Sigmoid colon (tissue), 7 donors: ENCODE measurements at places on chromosomes 1 and 21. TPM values are rescaled to one million over a fixed set of nuclear protein-coding genes. Genes with fewer than 3 reads are reported as not detected.

DNA sequence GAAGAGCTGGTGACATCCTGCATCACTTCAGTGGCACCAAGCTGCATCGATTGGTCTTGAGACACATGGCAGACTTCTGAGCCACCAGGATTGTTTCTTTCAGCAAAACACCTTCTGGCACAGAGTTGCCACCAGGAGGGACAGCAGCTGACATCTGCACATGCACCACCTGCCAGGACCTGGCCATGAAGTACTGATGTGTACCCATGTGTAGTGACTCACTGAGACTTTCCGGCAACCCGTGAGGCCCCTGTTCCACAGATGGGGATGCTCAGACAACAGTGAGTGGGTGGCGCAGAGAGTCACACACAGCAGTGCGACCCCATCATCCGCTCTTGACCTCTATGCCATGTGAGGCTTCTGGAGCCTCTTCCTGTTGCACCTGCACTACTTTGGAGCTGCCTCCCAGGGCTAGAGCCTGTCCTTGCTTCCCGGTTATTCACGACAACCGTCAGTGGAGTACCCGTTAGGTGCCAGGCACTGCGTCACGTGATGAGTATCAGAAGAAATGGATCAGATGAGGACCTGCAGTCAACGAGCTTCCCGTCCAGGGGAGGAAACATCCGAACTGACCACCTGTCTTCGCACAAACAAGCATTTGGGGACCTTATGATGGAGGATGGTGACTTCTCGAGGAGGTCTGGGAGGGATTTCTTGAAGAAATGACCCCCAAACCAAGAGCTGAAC, 80.5 kb upstream of the VAMP3 start:
- H3K36me3 ChIP-seq: no peaks in the 10 kb centered on the region
- H3K27ac ChIP-seq: no peak overlapping the region
- no peak for DNase-seq
- no peak overlapping the region for H3K4me3 ChIP-seq
- no peaks in the 10 kb centered on the region for H3K4me1 ChIP-seq
- H3K27me3 ChIP-seq: no peaks in the 10 kb centered on the region

- H3K4me1 ChIP-seq: peaks cover 36% of the 10 kb centered on the region
- H3K27ac ChIP-seq: no peak overlapping the region
- no peaks in the 10 kb centered on the region for H3K27me3 ChIP-seq
- no peak for DNase-seq
- H3K4me3 ChIP-seq: no peak overlapping the region
- no peaks in the 10 kb centered on the region for H3K36me3 ChIP-seq
These were observed 3.9 kb downstream of the BCAR3 start for GRCh38 chr1:93677729-93678128.

HOOK1 gene
- 13.5 TPM for polyA plus RNA-seq

ZNF683 gene
- polyA plus RNA-seq: not detected

- no peaks in the 10 kb centered on the region for H3K27me3 ChIP-seq
- no peaks in the 10 kb centered on the region for H3K36me3 ChIP-seq
- DNase-seq: no peak
- no peaks in the 10 kb centered on the region for H3K4me1 ChIP-seq
- no peak overlapping the region for H3K4me3 ChIP-seq
These were observed 20.0 kb upstream of the WARS2 start for GRCh38 chr1:119160409-119160808.

GRCh38 chr1:192973988-192974387, 85.2 kb downstream of the UCHL5 start:
- H3K36me3 ChIP-seq: no peaks in the 10 kb centered on the region
- peaks cover 19% of the 10 kb centered on the region for H3K4me1 ChIP-seq
- no peak overlapping the region for H3K4me3 ChIP-seq
- H3K27me3 ChIP-seq: no peaks in the 10 kb centered on the region
- DNase-seq: no peak
- peak overlapping the region; percentile 43 for H3K27ac ChIP-seq

GRCh38 chr1:230242326-230242725, 175.3 kb downstream of the GALNT2 start:
- no peak overlapping the region for H3K27ac ChIP-seq
- H3K4me1 ChIP-seq: no peaks in the 10 kb centered on the region
- no peak overlapping the region for H3K4me3 ChIP-seq
- peaks cover 15% of the 10 kb centered on the region for H3K36me3 ChIP-seq

DNA sequence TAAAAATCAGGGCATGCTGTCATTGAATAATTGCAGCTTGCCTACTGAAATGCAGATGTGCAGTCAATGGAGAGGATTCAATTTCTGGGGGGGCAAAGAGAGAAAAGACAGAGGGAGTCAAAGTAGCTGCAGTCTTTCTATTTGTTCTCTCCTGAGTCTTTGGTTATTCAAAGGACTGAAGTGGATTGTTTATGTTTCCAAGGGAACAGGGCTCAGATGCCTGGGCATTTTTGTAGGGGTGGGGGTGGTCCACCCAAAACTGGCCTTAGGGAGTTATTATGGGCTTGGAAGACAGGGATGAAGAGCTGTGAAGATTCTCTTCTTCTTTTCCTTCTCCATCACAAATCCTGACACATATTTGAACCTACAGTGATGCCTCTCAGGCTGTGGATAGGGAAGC, 408.8 kb upstream of the DAB1 start:
- H3K36me3 ChIP-seq: no peaks in the 10 kb centered on the region
- H3K4me3 ChIP-seq: no peak overlapping the region
- H3K4me1 ChIP-seq: no peaks in the 10 kb centered on the region
- H3K27me3 ChIP-seq: no peaks in the 10 kb centered on the region
- no peak for DNase-seq

DNA sequence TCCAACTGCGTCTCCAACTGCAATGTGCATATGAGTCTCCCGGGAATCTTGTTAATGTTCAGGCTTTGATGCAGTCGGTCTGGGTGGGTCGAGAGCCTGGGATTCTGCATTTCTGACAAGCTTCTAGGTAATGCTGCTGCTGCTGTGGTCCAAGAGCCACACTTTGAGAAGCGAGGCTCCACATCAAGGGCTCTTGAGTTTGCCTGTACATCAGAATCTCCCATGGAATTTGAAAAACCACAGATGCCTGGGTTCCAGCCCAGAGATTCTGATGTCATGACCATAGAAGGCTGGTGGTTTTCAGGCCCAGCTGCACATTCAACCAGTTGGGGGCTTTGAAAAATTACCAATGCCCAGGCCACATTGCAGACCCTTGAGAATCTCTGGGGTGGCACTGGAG, 93.9 kb upstream of the TARDBP start:
- H3K27me3 ChIP-seq: peaks cover 8% of the 10 kb centered on the region
- no peaks in the 10 kb centered on the region for H3K4me1 ChIP-seq
- H3K27ac ChIP-seq: no peak overlapping the region
- DNase-seq: no peak
- H3K4me3 ChIP-seq: no peak overlapping the region

- no peaks in the 10 kb centered on the region for H3K4me1 ChIP-seq
- no peak for DNase-seq
- no peak overlapping the region for H3K4me3 ChIP-seq
These were observed 61.6 kb downstream of the PTPRC start for GRCh38 chr1:198700396-198700795.

DNA sequence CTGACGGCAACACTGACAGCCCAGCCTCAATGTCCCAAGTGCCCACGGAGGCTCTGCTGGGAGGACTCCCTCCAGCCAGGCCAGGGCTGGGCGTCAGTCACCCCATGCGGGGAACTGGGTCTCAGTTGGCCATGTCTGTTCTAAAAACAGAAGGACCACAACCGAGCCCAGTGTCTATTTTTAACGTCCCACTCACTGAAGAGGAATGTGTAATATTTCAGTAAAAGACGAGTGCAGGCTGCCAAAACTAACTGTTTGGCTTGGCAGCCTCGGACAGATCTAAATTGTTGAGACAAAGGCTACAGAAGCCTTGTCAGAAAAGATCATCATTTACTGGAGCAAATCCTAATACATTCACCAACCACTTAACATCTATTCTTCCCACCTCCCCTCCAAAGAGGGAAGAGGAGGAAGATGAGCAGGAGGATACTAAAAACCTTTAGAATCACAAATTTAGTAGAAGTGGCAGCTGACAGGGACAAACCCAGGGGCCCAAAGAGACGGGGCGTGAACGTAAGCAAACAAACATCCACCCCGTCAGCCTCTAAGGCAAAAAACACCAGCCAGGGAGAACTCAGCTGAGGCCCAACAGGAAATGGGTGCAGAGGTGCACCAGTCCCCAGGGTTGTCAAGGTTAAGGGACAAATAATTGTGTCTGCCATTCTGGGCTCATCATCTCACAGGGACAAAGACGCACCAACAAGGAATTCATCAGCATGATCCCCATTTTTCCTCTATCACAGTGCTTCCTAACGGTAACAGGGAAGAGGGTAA, 18.7 kb downstream of the C1orf198 start:
- H3K27ac ChIP-seq: peak overlapping the region; percentile 77
- H3K27me3 ChIP-seq: no peaks in the 10 kb centered on the region
- H3K4me1 ChIP-seq: peaks cover 38% of the 10 kb centered on the region
- peak; percentile 84 for DNase-seq
- no peak overlapping the region for H3K4me3 ChIP-seq

DNA sequence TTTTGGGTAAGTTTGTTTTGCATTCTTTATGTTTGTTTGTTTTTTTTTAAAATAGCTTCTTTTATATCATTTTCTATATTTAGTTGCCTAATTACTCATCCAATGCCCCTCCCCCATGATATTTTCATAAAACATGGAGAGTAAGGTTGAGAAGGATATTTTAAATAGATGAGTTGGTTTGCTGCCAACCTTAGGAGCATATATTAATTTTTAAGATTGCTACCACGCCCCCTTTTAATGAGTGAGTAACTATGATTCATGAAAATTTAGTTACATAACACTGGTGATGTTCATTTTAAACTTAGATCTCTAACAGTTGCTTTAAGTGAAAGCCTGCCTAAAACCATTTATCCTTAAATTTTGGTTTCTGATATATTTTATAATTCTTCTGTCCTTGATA, 18.7 kb downstream of the TMEM50A start:
- no peak overlapping the region for H3K27ac ChIP-seq
- H3K27me3 ChIP-seq: no peaks in the 10 kb centered on the region
- no peak overlapping the region for H3K4me3 ChIP-seq
- H3K36me3 ChIP-seq: peaks cover 97% of the 10 kb centered on the region
- H3K4me1 ChIP-seq: no peaks in the 10 kb centered on the region

DNA sequence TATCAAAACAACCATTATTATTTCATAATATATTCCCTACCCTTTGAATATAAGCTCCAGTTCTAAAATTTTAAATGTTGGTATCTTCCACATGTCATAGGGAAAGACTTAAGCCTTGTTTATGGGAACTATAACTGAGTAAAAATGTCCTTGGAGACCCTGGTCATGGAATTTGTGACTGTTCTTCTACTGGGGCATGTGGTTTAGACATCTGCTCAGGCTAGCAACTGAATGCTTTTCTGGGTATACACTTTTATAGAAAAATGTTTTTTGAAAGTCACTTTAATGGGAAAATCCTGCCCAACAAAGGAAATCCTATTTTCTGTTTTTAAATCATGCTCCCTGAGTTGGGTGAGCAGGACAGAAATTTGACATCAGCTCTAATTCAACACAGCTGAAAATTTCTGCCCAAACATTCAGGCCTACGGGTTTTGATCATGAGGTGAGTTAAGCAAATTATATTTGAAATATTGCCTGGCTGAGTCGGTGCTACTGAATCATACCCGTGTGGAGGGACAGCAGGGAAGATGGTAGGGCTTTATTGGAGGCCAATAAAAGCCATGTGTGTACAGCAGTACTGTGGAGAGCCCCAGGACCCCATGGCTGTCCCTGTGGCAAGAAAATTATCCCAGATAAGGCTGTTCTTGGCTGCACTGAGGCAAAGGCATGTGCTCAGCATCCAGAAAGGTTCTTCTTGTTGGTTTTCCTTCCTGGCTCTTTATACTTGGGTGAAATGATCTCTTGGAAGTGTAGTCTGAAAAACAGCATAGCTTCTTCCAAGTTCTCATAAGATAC, 391.8 kb downstream of the DISC1 start:
- no peaks in the 10 kb centered on the region for H3K27me3 ChIP-seq
- no peak overlapping the region for H3K4me3 ChIP-seq
- no peak for DNase-seq
- H3K4me1 ChIP-seq: peaks cover 31% of the 10 kb centered on the region

TPTE gene
- polyA plus RNA-seq: not detected

DNA sequence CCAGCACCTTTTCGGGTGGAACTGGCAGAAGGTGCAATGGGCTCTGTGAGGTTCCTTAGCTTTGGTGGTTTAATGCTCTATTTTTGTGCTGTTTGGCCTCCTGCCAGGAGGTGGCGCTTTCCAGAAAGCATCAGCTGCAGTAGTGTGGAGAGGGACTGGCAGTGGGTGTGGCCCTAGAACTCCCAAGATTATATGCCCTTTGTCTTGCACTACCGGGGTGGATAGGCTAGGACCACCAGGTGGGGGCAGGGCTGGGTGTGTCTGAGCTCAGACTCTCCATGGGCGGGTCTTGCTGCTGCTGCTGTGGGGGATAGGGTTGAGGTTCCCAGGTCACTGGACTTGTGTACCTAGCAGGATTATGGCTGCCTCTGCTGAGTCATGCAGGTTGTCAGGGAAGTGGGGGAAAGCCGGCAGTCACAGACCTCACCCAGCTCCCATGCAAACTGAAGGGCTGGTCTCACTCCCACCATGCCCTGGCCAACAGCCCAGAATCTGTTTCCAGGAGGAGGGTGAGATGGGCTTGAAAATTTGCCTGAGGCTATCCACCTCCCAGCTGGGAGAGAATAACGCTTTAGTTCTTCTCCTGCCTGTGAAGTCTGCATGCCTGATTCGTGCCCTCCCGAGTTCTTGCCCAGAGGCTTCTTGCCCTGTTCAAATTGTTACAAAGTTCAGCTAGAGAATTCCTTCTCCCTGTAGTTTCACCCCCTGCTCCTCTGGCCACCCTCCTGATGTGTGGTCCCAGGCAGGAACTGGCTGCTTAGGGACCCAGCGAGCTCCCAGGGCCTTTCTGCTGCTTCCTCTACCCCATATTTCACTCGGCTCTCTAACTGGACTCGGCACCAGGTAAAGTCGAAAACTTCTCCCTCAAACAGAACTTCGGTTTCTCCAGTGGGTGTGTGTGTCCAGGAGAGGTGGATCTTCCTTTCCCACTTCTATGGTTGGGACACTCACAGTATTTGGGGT, 76.5 kb upstream of the BTG3 start:
- H3K27ac ChIP-seq: no peak overlapping the region
- no peaks in the 10 kb centered on the region for H3K4me1 ChIP-seq
- H3K4me3 ChIP-seq: no peak overlapping the region
- no peaks in the 10 kb centered on the region for H3K27me3 ChIP-seq
- H3K36me3 ChIP-seq: no peaks in the 10 kb centered on the region

PPM1J gene
- 2.5 TPM for polyA plus RNA-seq

DNA sequence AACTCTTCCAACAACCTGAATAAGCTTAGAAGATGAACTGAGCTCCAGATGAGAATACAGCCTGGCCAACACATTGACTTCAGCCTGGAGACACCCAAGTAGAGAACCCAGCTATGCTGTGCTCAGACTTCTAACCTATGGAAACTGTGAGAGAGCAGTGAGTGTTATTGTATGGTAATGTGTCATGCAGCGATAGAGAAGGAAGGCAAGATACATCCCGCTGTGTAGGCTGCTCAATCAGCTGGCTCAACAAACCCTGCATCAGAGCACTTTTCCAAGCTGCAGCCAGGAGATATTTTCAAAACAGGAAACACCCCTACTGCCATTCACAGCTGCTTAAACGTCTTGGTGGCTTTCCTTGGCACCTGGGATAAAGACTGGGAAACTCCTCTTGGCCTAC, 321.3 kb downstream of the SIPA1L2 start:
- H3K4me1 ChIP-seq: no peaks in the 10 kb centered on the region
- H3K36me3 ChIP-seq: no peaks in the 10 kb centered on the region
- DNase-seq: no peak
- H3K27ac ChIP-seq: no peak overlapping the region
- H3K27me3 ChIP-seq: no peaks in the 10 kb centered on the region
